ENCODE measurements at places on chromosomes 6 and 20.

DNA sequence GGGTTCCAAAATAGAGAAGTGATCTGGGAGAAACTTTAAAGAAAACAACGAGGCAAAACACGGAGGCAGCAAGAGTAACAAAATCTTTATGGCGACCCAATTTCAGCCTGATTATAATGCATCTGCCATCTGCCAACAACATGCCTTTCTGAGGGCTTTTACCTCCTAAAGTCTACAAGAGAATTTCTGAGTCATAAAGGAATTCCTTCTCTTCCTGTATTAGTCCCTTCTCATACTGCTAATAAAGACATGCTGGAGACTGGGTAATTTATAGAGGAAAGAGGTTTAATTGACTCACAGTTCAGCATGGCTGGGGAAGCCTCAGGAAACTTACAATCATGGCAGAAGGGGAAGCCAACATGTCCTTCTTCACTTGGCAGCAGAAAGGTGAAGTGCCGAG is 226.6 kb downstream of the HACE1 start:
- DNase-seq = no peak

GRCh38 chr20:10115021-10115420 is 80.2 kb downstream of the ANKEF1 start:
- DNase-seq = no peak

GRCh38 chr6:40290816-40291215 is 296.3 kb downstream of the LRFN2 start:
- DNase-seq = no peak

DNA sequence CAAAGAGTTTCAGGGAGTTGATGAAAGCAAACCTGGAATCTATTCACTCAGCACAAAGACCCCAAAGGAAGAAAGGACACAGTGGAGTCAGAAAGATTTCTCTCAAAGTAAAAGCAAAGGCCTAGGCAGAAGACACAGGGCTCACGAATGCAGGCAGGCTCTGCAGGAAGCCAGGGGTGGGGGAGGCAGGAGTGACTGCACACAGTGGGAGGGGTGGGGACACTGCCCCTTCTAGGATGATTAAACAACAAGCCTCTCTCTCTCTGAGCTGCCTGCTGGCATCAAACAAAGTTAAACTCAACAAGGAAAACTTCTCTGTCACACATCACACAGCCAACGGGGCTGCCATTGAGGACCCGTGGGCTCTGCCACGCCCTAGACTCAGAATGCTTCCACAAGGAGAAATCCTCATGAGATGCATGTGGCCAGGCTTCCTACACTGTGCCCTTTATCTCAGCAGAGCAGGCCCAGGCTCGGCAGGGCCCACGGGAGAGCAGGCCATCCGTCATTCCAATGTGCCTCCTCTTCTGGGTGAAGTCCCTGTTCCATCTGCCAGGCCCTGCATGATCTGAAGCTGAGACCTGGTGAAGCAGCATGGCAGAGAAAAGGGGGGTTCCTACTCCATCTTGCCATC is 70.1 kb downstream of the RAMACL start:
- no peak for DNase-seq

- DNase-seq = no peak
Observed at GRCh38 chr6:150018846-150019580, 6.3 kb downstream of the RAET1L start.

GRCh38 chr20:33812152-33812849 is 1.2 kb downstream of the CHMP4B start:
- DNase-seq = no peak

- no peak for DNase-seq
Observed at GRCh38 chr20:37131486-37131885, 35.7 kb upstream of the RBL1 start.

DNA sequence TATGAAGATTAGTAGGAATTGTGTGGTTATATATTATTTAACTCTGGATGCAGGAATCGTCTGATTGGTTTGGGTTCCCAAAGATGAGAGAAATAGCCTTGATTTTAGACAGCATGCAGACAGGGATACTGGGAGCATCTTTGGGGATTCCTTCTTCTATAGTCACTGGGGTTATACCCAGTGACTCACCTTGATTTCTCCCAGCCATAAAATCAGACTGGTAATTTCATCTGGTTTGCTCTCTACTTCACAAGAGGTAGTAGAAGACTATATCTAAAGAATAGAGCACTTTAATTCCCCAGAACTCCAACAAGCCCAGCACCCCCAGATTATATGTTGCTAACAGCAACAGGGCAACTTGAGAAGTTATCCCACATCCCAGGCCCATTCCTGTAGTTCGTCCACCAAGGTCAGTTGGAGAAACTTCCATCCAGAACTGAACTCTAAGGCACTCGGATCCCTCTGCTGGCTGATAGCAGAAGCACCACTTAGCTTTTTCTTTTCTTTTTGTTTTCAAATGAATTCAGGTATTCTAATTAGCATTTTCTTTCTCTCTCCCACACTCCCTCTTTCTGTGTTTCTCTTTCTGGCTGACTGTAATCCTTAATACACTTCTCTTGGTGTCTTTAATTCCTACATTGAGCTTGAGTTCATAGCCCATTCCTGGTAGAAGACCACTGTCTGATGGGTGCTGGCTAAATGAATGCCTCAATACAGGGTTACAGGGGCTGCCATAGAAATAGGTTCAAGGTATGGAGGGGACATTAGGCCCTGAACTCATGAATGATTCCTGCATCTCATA is 20.4 kb upstream of the EFHC1 start:
- no peak for DNase-seq

GRCh38 chr20:25054096-25054820 is 3.7 kb downstream of the ACSS1 start:
- no peak for DNase-seq

DNA sequence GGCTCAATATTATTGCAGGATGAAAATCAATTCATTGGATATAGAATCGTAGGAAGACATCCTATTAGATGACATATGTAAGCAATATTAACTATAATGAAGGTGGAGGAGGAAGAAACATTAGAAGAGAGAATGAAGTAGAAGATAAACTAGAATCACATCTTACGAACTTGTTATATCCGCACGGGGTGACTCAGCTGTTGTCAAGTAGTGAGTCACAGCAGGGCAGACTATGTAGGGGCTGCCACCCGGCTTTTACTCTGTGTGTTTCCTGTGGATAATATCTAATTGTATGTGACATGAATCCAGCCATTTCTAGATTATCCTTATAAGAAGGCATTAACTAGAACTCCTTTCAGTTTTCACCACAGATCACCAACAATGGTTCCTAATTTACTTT is 520.2 kb downstream of the DOK5 start:
- DNase-seq = no peak

GRCh38 chr6:36028877-36029324 is 1.3 kb downstream of the MAPK14 start:
- peak; percentile 26 for DNase-seq

GRCh38 chr6:21679761-21680265 is 86.3 kb downstream of the SOX4 start:
- no peak for DNase-seq

- no peak for DNase-seq
Observed at GRCh38 chr6:110800839-110801196, 14.5 kb downstream of the CDK19 start.

- DNase-seq = no peak
Observed at GRCh38 chr20:23130622-23131140, 44.6 kb upstream of the CD93 start.

DNA sequence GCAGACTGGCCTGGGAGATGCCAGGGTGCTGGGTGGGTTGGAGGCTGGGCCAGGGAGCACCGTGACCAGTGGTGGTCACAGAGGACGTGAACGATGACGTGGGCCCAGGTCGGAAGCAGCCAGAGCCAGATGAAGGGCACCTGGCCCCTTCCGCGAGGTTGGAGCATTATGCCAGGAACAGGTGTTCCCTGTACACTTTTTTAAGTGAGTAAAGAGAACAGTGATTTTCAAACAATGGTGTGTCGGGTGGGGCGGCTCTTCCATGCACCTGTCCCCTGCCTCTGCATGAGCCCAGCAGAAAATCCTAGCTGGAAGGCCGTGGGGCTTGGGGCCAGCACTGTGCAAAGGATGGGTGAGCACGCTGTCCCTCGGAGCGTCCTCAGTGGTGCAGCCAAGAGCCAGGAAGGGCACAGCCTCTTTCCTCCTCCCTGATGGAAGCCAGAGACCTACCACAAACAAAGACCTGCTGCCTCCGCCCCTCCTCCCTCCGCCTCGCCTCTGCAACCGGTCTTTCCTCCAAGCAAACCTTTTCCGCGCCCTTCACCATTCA is 350.5 kb downstream of the ZFAND3 start:
- DNase-seq = no peak

- no peak for DNase-seq
Observed at GRCh38 chr6:75430631-75431325, 62.8 kb downstream of the FILIP1 start.

GRCh38 chr20:32240205-32240604 is 32.5 kb downstream of the POFUT1 start:
- DNase-seq = no peak

GRCh38 chr20:9590189-9590588 is 75.8 kb downstream of the LAMP5 start:
- no peak for DNase-seq

DNA sequence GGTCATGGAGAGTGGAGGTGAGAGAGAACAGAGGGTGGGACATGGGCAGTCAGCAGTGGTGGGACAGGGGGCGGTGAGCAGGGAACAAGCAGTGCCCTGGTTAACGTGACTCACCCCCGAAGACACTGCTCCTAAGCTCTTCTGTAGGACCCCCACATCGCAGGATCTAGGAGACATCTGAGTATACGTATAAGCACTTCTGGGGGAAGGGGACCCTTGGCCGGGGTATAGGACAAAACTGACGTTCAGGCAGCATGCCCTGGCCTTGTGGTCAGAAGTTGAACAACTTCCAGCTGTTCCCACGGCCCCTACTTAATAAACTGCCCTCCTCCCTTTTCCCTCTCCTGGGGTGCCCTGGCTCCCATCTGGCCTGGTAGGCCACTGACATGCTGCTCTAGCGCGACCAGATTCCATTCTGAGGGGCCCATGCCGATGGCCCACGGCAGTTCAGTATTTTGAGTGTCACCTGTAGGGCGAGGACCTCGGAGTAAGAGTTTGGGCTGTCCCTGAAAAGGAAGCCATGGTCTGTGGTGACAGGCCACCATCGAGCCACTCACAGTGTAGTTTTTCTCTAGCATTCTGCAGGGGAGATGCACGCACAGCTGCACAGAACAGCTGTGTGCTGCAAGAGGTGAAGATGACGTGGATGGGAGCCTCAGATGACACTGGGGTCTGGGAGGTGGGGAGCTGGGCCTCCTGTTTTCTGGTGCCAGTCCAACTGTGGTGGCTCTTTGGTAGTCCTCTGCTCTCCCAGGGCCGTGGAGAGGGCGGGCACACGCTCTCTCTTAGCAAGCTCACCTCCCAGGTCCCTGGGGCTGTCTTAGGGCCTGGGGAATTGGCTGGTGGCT is 38.4 kb downstream of the PPP1R3G start:
- DNase-seq = no peak

DNA sequence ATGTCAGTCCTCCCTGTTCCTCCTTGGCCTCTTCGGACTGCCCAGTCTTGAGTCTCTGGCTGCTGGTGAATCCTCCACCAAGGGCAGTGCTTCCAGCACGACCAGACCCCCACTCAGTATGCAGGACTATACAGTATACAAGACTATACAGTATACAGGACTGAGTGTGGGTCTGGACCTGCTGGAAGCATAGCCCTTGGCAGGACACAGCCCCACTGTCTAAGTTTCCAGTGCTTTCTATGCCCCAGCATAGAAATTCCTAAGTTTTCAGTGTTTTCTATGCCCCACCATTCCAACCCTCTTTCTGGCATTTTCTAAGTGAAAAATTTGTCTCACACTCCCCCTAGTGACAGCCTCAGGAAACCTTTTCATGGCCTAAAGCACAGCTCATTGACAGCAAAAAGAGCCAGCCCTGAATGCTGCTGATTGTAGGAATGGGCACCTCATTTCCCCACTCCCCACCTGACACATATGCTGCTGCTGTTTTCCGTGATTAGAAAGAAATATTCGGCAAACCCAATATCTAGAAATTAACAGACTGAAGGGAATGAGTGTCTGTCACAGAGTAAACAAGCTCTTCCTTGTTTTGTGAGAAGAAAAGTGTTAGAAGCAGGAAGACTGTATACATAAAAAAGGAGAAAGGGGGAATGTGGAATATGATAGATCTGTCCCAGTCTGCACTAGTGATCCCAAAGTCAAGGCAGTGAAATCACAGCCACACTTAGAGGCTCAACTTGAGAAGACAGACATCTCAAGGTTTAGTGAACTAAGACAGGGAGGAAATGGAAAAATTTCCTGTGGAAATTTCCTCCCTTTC is 206.9 kb downstream of the IBTK start:
- DNase-seq = no peak

- no peak for DNase-seq
Observed at GRCh38 chr6:166738386-166739116, 111.5 kb upstream of the RPS6KA2 start.

GRCh38 chr6:127332383-127332961 is 10.9 kb downstream of the ECHDC1 start:
- DNase-seq = no peak

DNA sequence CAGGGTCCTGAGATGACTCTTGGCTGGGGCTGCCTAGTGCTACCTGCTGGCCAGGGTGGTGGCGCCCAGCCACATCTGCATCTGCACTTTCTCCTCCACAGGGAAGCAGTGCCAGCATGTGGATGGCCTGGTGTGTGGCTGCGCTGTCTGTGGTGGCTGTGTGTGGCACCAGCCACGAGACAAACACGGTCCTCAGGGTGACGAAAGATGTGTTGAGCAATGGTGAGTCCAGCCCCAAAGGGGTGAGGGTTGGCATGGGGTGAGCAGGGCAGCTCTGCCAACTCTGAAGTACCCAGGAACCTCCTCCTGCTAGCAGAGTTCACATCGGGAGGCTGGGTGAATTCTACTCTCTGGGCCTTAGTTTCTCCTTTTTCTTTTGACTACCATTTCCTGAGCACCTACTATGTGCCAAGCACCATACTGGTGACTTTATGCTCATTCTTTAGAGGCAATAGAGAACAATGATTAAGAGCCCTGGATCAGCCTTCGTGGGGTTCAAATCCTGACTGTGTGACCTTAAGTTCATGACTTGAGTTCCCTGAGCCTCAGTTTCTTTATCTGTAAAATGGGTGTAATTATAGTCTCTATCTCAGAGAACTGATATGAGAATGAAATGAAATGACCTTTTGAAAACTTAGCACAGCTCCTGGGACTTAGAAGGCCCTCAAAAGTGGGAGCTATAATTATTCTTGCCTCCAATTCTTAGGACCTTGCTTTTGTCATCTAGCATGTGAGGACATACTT is 2.1 kb downstream of the BPIFB4 start:
- DNase-seq = no peak

DNA sequence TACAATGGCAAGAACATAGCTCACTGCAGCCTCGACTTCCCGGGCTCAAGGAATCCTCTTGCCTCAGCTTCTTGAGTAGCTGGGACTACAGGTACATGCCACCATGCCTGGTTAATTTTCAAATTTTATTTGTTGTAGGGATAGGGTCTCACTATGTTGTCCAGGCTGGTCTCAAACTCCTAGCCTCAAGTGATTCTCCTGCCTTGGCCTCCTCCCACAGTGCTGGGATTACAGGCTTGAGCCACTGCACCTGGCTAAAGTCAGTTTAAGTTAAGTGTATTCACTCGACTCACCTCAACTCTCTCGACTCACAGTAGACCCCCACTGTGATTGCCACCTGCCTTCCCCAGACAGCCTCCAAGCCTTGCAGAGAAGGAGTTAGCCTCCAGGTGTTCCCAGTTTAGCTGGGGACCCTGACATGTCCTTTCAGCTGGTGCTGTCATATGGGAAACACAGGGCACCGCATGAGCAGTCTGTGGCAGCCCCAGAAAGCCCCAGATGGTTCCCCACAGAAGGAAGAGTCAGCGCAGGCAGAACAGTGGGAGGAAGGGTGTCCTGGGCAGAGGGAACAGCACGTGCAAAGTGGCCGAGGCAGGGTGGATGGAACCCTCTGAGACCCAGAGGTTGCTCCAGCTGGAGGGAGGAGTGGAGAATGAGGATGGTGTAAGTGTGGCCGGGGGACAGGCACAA is 40.4 kb downstream of the CEBPB start:
- DNase-seq = no peak
